ENCODE measurements at places on chromosomes 12 and 14. TPM values are rescaled to one million over a fixed set of nuclear protein-coding genes. Genes with fewer than 3 reads are reported as not detected.

DNA sequence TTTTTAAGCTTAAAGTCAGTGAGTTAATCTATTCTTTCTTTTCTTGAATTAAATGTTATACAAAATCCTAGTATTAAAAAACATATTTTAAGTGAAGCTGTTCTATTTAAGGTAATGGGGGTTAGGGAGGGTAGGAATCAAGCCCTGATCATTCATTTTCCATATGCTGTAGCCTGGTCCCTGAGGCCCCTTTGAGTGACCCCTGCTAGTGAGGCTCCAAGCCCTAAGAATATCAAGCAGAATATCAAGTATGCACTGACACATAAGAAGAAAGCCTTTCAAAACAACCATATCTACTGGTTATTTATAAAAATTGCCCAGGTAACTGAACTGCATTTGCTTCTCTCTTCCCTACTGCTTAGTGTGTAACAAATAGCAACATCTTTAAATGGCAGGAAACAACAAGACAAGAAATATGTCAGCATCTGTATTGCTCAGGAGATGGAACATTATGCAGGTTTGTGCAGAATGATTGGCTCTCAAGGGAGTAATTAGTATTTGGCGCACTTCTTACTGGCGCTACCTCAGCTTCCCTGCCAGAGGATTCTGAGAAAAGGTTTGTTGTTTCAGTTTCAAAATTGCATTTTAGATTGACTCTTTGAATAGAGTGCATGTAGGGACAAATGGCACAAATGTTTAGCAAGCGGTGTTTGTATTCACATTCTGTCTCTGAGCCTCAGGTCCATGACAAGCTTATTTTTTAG, 223.0 kb downstream of the DUSP6 start:
- no peaks in the 10 kb centered on the region for H3K4me1 ChIP-seq
- no peak overlapping the region for H3K27ac ChIP-seq
- no peak overlapping the region for H3K4me3 ChIP-seq
- no peaks in the 10 kb centered on the region for H3K27me3 ChIP-seq
- no peak for DNase-seq

DNA sequence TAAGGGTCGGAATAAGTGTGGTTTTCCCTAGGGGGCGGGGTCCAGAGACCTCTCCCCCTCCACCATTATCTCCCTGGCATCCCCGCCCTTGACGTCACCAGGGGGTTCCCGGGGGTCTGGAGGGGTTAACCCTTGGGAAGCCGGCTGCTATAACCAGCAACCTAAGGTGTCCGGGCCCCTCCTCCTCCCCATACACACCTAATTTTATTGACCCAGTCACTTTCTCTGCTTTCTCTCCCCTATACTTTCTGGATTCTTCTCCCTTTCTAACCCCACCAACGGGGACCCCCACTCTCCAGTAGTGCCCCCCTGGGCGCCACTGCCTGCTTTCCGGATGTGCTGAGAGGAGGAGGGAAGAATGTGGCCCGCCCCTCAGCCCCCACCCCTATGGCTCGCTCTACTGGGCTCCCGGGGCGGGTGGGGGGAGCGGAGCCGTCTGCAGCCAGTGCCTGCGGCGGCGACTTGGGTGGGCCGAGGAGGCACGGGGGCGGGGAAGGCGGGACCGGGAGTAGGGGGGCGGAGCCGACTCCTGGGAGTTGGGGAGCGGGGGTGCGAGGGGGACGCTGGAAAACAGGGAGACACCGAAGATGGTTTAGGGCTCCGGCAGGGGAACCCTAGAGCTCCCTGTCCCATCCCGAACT, 1.8 kb downstream of the GLI1 start:
- H3K27me3 ChIP-seq: no peaks in the 10 kb centered on the region
- H3K36me3 ChIP-seq: no peaks in the 10 kb centered on the region
- peaks cover 16% of the 10 kb centered on the region for H3K4me1 ChIP-seq
- DNase-seq: no peak

The HRK gene
- 1.1 TPM for total RNA-seq

DNA sequence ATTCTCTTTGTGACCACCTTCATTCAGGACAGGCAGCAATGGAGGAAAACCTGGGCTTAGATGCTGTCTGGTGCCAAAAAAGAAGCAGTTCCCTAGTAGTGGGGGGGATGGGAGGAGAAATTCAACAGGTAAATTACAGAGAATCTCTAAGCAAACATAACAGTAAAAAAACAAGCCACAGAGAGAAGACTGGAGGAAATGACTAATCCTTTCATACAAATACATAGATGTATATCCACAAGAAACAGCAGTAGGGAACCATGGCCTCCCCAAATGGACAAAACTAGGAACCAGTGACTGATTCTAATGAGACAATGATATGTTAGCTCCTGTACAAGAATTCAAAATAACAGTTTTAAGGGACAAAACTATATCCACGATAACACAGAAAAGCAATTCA, 513.0 kb downstream of the NAV3 start:
- no peak overlapping the region for H3K27ac ChIP-seq
- DNase-seq: no peak
- no peaks in the 10 kb centered on the region for H3K36me3 ChIP-seq

DNA sequence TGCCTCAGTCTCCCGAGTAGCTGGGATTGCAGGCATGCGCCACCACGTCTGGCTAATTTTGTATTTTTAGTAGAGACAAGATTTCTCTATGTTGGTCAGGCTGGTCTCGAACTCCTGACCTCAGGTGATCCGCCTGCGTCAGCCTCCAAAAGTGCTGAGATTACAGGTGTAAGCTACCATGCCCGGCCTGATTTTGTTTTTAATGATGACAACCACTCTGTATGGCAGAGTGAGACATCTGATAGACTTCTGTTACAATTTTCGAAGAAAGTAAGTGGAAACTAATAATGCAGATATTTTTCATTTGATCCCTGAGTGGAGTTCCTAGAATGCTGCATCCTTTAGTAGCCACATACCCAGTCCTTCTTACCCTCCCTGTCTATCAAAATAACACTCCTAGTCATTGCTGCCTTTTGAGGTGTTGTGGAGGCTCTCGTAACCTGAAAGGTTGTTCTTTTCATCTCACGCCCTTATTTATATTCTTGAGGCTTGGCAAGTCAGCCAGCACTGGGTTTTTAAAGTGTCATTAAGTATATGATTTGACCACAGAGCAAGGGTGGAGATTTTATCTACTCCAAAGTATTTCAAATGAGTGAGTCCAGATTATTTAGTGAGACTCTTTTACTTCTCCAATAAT, 5.9 kb upstream of the EID3 start:
- no peak overlapping the region for H3K27ac ChIP-seq
- DNase-seq: no peak
- no peaks in the 10 kb centered on the region for H3K36me3 ChIP-seq
- peaks cover 81% of the 10 kb centered on the region for H3K4me1 ChIP-seq
- no peaks in the 10 kb centered on the region for H3K27me3 ChIP-seq

DNA sequence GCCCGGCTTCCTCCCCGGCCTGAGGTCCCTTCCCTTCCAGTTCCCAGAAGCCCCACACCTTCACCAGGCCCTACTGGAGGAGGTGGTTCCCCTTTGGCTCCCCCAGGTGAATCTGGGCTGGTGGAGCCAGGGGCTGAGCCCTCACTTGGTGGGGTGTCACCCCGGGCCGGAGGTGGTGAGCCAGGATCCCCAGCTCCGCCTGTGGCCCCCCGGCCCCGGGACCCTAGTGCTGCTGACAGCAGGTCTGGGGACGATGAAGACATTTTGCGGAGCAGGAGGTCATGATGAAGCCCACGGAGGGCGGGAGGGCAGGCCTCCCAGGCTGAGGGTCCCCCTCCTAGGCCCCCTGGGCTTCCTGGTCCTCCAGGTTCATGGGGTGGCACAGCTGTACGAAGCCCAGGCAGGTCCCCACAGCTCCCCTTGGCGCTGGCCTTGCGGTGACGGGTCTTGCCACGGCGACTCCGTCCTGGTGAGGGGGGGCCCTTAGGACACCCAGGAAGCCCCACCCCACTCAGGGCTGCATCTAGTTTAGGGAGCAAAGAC, 16.6 kb downstream of the MAP3K12 start:
- peaks cover 79% of the 10 kb centered on the region for H3K36me3 ChIP-seq
- DNase-seq: peak; percentile 53
- H3K27me3 ChIP-seq: no peaks in the 10 kb centered on the region
- no peak overlapping the region for H3K4me3 ChIP-seq

- no peak overlapping the region for H3K27ac ChIP-seq
- H3K27me3 ChIP-seq: no peaks in the 10 kb centered on the region
- H3K36me3 ChIP-seq: no peaks in the 10 kb centered on the region
- peak; percentile 75 for DNase-seq
- H3K4me3 ChIP-seq: no peak overlapping the region
- H3K4me1 ChIP-seq: no peaks in the 10 kb centered on the region
Observed at GRCh38 chr12:40622246-40622838, 69.9 kb upstream of the CNTN1 start.

The SERPINA12 gene
- total RNA-seq: not detected

The DENR gene
- total RNA-seq: 27.4 TPM

- H3K4me1 ChIP-seq: peaks cover 19% of the 10 kb centered on the region
- DNase-seq: peak; percentile 26
- H3K27ac ChIP-seq: no peak overlapping the region
Observed at GRCh38 chr14:36520601-36521525, 831 bp upstream of the NKX2-1 start.

DNA sequence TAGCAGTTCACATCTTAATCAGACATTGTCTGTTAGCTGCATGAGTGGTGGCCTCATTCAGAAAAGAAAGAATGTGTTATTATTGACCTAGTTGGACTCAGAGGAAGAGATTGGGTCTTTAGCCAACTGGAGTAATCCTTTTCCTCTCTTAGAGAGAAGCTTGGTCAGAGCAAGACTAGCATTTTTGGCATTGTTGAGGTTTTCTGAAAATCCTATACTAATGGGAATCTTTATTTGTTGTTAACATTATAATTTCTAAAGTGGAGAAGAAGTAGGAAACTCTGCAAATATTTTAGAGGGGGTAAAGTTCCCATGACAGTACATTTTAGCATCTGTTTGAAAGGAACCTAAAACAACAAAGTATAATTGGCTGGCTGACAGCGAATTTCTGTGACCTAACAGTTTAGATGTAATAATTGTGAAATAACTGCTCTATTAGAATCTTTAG, 9.7 kb downstream of the TOX4 start:
- H3K4me3 ChIP-seq: no peak overlapping the region
- H3K27ac ChIP-seq: no peak overlapping the region
- no peaks in the 10 kb centered on the region for H3K27me3 ChIP-seq
- peaks cover 40% of the 10 kb centered on the region for H3K36me3 ChIP-seq
- H3K4me1 ChIP-seq: no peaks in the 10 kb centered on the region
- no peak for DNase-seq

The TOGARAM1 gene
- 15.3 TPM for total RNA-seq

DNA sequence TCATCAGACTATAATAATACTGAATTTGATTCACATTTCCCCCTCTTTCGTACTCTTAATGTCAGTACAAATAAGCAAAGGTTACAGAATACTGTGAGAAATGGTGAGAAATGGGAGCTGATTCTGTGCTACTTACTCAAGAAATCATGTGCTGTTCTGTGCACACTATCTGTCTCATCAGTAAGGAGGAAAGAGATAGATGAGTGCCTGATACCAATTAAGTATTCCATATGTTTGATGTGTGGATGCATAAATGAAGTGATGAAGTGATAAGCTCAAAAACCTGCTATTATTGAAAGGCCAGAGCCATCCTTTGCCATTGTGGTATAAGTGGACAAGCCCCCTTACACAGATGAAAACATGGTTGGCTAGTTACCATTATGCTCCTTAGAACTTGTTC, 127.7 kb downstream of the PDE3A start:
- no peaks in the 10 kb centered on the region for H3K36me3 ChIP-seq
- no peaks in the 10 kb centered on the region for H3K27me3 ChIP-seq
- H3K4me3 ChIP-seq: no peak overlapping the region
- no peak for DNase-seq

DNA sequence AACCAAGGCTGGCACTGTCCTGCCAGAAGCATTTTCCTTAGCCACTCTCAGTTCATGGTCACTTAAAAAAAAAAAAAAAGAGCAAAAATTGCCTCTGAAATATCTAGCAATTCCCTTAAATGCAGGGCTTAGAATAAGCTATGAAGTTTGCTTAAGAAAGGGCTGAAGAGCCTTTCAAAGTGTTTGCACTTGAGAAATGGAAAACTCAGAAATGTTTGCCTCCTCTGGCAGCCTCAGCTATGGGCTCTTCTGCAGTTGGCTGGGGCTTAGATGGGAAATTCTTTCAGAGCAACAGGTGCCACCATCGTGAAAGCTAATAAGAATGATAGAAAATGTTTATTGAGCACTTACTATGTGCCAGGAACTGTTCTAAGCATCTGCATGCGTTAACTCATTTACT, 48.5 kb upstream of the TSPAN11 start:
- no peaks in the 10 kb centered on the region for H3K36me3 ChIP-seq
- DNase-seq: no peak
- no peak overlapping the region for H3K27ac ChIP-seq
- no peaks in the 10 kb centered on the region for H3K4me1 ChIP-seq

The B3GNT4 gene
- 0.17 TPM for total RNA-seq

The TPPP2 gene
- total RNA-seq: not detected

DNA sequence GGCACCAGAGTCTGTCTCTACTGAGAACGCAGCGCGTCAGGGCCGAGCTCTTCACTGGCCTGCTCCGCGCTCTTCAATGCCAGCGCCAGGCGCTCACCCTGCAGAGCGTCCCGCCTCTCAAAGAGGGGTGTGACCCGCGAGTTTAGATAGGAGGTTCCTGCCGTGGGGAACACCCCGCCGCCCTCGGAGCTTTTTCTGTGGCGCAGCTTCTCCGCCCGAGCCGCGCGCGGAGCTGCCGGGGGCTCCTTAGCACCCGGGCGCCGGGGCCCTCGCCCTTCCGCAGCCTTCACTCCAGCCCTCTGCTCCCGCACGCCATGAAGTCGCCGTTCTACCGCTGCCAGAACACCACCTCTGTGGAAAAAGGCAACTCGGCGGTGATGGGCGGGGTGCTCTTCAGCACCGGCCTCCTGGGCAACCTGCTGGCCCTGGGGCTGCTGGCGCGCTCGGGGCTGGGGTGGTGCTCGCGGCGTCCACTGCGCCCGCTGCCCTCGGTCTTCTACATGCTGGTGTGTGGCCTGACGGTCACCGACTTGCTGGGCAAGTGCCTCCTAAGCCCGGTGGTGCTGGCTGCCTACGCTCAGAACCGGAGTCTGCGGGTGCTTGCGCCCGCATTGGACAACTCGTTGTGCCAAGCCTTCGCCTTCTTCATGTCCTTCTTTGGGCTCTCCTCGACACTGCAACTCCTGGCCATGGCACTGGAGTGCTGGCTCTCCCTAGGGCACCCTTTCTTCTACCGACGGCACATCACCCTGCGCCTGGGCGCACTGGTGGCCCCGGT, at the start of gene PTGDR:
Gene PTGDR (plus strand): TSS at position 198 of the 778 bp plus-strand sequence. CDS start 117 bp downstream, at position 315.
- DNase-seq: no peak
- H3K4me1 ChIP-seq: no peaks in the 10 kb centered on the region
- H3K4me3 ChIP-seq: no peak within 1 kb of the TSS
- H3K27ac ChIP-seq: no peak within 1 kb of the TSS
- H3K27me3 ChIP-seq: peaks cover 26% of the 10 kb centered on the region

GRCh38 chr12:115413626-115414025, 729.7 kb upstream of the TBX3 start:
- H3K4me3 ChIP-seq: no peak overlapping the region
- H3K27me3 ChIP-seq: no peaks in the 10 kb centered on the region
- H3K4me1 ChIP-seq: no peaks in the 10 kb centered on the region
- H3K36me3 ChIP-seq: no peaks in the 10 kb centered on the region
- no peak for DNase-seq
- H3K27ac ChIP-seq: no peak overlapping the region

GRCh38 chr12:45014396-45014795, 36.5 kb downstream of the DBX2 start:
- no peaks in the 10 kb centered on the region for H3K36me3 ChIP-seq
- H3K27me3 ChIP-seq: no peaks in the 10 kb centered on the region
- DNase-seq: no peak
- H3K4me3 ChIP-seq: no peak overlapping the region
